H54 (cell line): ENCODE measurements at places on chromosomes 6 and 20.

DNA sequence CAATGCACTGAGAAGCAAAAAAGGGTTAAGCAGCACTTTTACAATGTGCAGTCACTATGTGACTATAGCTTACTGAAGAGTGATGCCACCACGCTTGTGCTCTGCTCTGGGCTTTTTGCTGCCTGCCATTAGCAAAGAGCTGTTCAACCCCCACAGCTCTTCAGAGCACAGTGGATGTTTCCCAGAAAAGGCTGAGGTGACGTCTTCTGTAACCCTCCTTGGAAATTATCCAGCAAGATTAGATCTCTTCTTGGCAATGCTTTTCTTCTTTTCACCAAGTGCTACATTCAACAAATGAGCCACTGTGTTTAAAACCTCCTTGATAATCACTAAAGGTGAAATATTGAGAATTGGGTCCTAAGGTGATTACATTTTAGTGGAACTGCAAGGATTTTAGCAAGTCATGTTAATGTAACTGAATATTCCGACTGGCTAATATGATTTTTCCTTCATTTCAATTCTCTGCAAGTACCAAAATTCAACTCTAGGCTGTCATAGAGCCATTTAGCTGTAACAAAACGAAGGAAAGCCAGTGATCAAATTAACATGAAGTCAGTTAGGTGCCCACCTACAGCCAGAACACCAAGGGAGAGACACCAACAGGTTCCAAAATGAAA, 34.9 kb downstream of the ELOVL5 start:
- DNase-seq = no peak

- DNase-seq = no peak
Measured at GRCh38 chr20:62685781-62686555, 22.7 kb upstream of the NTSR1 start.

DNA sequence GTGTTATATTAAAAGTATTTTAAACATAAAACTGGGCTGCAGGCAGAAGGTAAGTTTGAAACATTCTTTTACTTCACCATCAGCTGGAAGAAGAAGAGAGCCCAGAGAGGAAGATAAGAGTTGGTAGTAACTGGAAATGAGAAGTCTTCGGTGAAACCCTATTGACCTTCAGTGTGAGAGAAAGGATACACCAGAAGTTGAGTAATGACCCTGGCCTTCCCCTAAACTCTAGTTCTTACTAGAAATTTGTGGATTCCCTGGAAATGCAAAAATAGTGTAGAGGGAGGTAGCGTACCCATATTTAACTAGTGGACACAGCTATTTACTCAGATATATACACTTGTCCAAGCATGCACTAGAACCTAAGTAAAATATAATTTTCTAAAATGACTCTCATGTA, 8.0 kb upstream of the EPM2A start:
- no peak for DNase-seq

DNA sequence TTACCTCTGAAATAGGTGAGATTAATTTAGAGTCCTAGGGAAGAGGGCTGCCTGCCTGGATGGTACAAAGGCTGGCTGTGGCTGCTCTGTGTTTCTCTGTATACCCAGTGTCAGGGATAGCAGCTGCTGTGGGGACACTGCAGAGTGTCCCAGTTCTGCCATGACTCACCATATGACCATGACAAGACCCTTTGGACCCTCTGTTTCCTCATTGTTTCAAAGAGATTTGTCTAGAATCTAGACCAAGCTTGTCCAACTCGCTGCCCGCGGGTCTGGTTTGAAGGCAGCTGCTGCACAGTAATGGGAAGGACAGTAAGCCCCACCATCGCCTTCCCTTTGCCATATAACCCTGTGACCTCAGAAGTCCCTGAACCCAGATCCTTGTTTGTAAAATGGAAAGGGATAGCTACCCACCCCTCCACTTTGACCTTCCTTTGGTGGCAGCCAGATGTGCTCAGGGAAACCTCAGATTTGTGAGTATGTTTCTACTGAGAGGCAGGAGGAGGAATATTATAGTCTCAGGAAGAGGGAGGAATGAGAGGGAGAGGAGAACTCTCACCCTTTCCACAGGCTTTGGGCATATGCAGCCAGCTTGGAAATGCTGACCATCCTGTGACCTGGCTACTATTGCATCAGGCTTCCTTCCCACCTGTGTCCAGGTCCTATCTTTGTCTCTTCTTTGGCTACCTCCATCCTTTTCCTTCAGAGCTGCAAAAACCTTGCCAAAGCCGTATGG, 14.0 kb downstream of the PLCG1 start:
- no peak for DNase-seq

DNA sequence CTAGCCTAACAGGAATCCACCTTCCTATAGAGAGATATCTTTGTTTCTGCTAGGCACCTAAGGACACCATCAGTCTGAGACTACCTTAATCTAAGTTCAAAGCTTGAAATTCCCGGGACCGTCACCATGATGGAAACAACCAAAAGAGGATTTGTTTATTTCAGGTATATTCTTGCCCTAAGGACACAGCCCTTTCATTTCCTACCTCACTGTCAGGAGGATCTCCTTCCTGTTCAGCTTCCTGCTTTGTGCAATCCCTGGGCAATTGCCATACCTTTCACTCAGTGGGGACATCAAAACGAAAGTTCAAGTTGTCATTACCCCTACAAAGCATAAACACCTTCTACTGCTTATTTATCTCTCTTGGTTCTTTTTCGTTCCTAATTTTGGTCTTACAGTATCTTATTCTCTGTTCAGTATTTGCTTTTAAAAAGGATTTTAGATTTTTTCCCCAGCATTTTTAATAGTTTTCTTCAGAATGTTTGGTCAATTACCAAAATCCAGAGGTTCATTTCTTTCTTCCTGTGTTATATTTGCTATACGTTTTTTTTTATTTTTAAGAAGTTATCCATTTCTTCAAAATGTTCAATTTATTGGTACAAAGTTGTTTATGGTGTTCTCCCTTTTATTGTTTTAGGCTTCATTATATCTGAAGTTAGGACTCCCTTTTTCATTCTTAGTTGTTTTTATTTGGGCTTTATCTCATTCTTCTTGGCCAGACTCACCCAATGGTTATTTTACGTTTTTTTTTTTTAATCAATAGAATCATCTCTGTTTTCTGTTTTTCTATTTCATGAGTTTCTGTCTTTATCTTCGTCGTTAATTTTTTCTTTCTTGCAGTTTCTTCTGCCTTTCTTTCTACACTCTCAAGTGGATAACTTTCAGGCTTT, 13.0 kb upstream of the TBPL1 start:
- no peak for DNase-seq

DNA sequence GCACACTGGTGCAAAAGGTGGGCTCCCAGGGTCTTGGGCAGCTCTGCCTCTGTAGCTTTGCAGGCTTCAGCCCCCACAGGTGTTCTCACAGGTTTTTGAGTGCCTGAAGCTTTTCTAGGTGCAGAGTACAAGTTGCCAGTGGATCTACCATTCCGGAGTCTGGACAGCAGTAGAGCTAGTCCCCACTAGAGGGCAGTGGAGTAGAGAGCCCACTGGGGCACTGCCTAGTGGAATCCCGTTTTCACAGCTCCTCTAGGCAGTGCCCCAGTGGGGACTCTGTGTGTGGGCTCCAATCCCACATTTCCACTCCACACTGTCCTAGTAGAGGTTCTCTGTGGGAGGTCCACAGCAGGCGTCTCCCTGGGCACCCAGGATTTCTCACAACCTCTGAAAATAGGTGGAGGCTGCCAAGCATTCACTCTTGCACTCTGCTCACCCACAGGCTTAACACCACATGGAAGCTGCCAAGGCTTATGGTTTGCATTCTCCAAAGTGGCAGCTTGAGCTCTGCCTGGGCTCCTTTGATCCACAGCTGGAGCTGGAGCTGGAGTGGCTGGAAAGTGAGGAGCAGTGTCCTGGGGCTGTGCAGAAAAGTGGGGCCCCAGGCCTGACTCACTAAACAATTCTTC, 86.3 kb upstream of the PROKR2 start:
- peak; percentile 16 for DNase-seq

DNA sequence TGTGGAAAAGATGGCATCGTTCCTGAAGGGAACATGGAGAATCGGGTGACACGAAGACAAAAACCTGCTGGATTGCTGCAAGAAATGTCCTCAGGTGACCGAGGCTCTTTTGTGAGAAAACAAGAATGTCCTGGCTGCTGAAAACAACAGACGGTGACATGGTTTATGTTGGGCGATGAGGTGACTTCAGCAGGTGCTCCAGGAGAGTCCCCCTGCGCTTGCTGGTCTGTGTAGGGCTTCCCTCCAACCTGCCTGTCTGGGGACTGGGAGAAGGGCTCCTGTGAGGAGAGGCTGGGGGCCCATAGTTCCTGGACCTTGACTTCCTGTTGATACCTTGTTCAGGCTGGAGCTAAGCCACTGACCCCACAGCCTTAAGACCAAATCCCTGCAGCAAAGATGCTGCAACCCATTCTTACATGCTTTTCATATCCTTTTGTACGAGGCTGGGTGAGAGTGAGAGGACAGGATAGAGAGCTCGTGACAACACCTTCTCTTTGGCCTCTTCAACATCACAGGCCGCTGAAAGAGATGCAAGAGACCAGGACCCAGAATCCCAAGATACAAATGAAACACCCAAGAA, 134.8 kb downstream of the CD83 start:
- no peak for DNase-seq

DNA sequence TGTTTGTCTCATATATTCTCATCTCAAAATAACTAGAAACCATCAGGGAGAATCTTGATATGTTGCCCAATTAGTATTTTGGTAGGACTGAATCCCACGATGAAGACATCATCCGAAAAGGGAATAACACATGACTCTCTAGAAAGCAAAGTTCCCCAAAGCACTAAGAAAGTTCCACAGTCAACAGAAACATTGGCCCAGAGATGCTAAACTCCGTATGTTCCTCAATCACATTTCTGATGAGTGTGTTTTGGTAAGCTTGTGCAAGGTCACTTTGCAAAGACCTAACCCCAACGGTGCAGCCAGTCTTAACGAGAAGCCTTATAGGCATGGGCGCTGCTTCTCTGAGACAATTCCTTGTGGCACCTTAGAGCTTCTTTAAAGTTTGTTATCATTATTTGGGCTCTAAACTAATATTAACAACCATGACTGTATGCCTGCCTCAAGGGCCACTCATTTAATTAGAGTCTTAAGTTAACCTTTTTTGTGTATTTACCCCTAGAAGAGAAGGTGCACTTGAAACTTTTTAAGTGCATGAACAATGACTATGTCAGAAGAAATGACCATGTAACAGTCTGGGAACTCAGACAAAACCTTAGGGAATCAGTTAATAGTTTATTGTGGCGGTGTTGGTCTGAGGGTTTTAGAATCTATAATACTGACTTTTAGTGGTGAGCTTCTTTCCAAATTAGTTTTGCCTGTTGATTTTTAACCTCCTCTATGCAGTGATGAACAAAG, 202.0 kb upstream of the RAB32 start:
- no peak for DNase-seq

GRCh38 chr6:138246650-138247440, 28.6 kb upstream of the PBOV1 start:
- no peak for DNase-seq

- peak; percentile 14 for DNase-seq
Measured at GRCh38 chr6:111985202-111985731, 68.6 kb upstream of the CCN6 start.

- no peak for DNase-seq
Measured at GRCh38 chr20:36098364-36098763, 56.2 kb upstream of the EPB41L1 start.

- DNase-seq = peak; percentile 60
Measured at GRCh38 chr20:57439432-57439831, 48.2 kb downstream of the RBM38 start.

GRCh38 chr20:10790013-10790412, 116.2 kb upstream of the JAG1 start:
- DNase-seq = no peak

GRCh38 chr20:59816146-59816738, 117.2 kb downstream of the SYCP2 start:
- DNase-seq = no peak

DNA sequence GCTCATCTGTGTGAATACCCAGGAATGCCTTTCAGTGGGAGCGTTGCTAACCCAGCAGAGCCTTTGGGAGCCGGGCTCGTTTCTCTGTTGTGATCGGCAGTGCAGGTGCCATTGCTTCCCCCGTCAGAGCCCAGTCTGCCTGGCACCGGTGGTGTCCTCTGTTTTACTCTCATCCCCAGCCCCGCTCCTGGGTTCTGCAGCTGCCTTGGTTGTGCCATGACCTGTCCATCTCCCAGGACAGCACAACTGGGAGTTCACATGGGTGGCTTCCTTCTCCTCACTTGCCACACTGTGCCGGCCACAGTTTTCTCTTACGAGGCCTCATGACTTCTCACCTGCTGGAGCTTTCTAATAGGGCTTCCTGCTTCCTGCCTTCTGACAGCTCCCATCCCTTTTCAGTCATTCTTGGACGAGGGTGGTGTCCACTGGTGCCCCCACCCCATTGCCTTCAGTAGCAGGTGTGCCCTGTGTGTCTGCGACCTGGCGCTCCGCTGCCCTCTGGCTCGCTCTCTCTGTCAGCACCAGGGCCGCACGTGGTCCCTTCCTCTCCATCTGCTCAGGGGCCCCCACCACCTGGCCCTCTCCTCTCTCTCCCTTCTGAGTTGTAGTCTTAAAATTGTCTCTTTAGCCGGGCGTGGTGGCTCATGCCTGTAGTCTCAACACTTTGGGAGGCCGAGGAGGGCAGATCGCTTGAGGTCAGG, 110.9 kb downstream of the RPP40 start:
- DNase-seq = no peak

DNA sequence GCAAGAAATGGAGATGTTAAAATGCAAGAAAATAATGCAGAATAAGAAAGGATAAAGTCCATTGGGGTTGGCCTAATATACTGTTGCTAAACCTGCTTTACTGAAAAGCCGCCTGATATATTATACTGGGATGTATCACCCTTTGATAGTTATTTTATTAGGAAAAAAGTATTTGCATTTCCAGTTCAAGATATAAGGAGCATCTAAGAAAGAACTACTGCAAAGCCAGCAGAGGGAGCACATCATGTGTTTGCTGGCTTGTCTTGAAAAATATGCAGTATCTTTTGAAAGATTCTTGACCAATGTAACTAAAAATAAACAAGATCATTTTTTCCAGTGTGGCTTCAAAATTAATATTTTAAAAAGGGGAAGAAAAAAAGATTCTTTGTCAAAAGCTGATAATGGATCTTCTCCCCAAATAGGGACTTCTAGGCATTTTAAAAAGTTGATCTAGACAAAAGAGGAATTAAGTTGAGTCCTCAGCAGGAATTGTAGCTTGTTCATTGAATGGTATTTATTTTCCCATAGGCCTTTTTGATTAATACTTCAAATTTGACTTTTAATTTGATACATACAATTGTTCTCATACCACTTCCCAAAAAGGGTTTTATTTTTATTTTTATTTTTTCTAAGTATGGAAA, 214.9 kb downstream of the ZFAND3 start:
- no peak for DNase-seq

- no peak for DNase-seq
Measured at GRCh38 chr6:92683748-92684147, 735.6 kb downstream of the EPHA7 start.

DNA sequence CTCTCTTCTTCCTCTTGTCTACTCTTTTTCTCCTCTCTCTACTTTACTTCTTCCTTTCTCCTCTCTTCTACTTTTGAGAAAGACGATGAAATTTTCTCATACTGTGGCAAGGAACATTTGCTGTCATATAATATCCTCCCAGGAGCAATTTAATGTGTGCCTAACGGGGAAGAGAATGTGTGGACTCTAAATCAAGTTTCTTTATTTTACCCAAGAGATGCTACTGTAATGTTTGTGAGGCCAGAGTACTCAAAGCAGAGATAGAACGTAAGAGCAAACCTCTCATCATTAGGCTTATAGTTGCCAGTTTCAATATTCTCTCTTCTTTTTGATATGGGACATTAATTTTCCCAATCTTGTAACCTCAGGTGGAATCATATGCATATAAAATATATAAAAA, 801.4 kb downstream of the BCKDHB start:
- no peak for DNase-seq

GRCh38 chr6:119348748-119349360, 707 bp downstream of the MAN1A1 start:
- DNase-seq = no peak
